Activated CD4-positive, alpha-beta T cell treated with anti-CD3 and anti-CD28 coated beads for 36 hours (primary cell): ENCODE measurements at places on chromosomes 2 and 18. TPM values are rescaled to one million over a fixed set of nuclear protein-coding genes. Genes with fewer than 3 reads are reported as not detected.

LIMS4 gene
- total RNA-seq, result not detected

MOB1A gene
- total RNA-seq, result 149 TPM

ANKMY1 gene
- 20.7 TPM for total RNA-seq

GPR45 gene
- total RNA-seq, result not detected

TLX2 gene
- total RNA-seq, result 0.21 TPM

SERPINB2 gene
- not detected for total RNA-seq

LHCGR gene
- total RNA-seq, result not detected

SLC19A3 gene
- not detected for total RNA-seq

IGFBP5 gene
- not detected for total RNA-seq

IL1R1 gene
- 20.8 TPM for total RNA-seq

CFC1 gene
- not detected for total RNA-seq

SLC9A4 gene
- 0.11 TPM for total RNA-seq

ITGA6 gene
- total RNA-seq, result 7.9 TPM

GLI2 gene
- not detected for total RNA-seq

SP5 gene
- not detected for total RNA-seq

DCDC2C gene
- not detected for total RNA-seq

PPP1R1C gene
- not detected for total RNA-seq

TP53I3 gene
- total RNA-seq, result 1.2 TPM

DPP4 gene
- 22.4 TPM for total RNA-seq

CGREF1 gene
- total RNA-seq, result 7.0 TPM

TNFRSF11A gene
- 6.9 TPM for total RNA-seq

SULT1C4 gene
- total RNA-seq, result not detected

SCYGR4 gene
- total RNA-seq, result not detected

CXCR1 gene
- not detected for total RNA-seq

MARCO gene
- not detected for total RNA-seq

DQX1 gene
- total RNA-seq, result 0.40 TPM

GAREM2 gene
- total RNA-seq, result 3.2 TPM

CHRND gene
- total RNA-seq, result not detected

CFAP65 gene
- not detected for total RNA-seq

RNF149 gene
- total RNA-seq, result 29.5 TPM

BOK gene
- total RNA-seq, result 0.09 TPM

DNAJC5G gene
- total RNA-seq, result not detected

EMX1 gene
- not detected for total RNA-seq

SERPINB12 gene
- total RNA-seq, result not detected

SMARCAL1 gene
- total RNA-seq, result 25.9 TPM

RFTN2 gene
- not detected for total RNA-seq

SNTG2 gene
- total RNA-seq, result 0.25 TPM

UCN gene
- total RNA-seq, result 1.5 TPM

KLHL30 gene
- total RNA-seq, result not detected
